ENCODE measurements at places on chromosomes 4 and X. TPM values are rescaled to one million over a fixed set of nuclear protein-coding genes. Genes with fewer than 3 reads are reported as not detected.

GIMD1 gene
- not detected for total RNA-seq

PARM1 gene
- 0.61 TPM for total RNA-seq

KLKB1 gene
- 114 TPM for total RNA-seq

DNA sequence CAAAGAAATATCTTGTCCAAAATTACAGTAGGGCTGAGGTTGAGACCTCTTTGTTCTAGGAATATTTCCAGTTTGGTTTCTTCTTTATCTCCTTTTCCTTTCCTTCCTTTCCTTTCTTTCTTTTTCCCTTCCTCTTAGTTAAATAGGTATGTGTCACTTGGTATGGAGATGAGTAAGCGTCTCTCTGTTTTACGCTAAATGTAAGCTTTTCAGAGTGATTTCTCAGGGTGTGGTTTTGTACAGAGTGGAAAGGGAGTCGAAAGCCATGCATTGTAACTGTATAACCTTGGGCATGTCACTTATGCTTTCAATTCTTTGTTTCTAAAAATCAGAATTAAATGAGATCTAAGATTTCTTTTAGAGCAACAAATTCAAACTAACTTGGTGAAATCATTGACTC lies 54.8 kb downstream of the TLL1 start:
- H3K36me3 ChIP-seq = no peaks in the 10 kb centered on the region
- no peak overlapping the region for H3K27ac ChIP-seq
- H3K27me3 ChIP-seq = no peaks in the 10 kb centered on the region
- no peak overlapping the region for H3K4me3 ChIP-seq
- no peak for DNase-seq

MBNL3 gene
- total RNA-seq = 53.3 TPM

TMEM35A gene
- total RNA-seq = not detected

DNA sequence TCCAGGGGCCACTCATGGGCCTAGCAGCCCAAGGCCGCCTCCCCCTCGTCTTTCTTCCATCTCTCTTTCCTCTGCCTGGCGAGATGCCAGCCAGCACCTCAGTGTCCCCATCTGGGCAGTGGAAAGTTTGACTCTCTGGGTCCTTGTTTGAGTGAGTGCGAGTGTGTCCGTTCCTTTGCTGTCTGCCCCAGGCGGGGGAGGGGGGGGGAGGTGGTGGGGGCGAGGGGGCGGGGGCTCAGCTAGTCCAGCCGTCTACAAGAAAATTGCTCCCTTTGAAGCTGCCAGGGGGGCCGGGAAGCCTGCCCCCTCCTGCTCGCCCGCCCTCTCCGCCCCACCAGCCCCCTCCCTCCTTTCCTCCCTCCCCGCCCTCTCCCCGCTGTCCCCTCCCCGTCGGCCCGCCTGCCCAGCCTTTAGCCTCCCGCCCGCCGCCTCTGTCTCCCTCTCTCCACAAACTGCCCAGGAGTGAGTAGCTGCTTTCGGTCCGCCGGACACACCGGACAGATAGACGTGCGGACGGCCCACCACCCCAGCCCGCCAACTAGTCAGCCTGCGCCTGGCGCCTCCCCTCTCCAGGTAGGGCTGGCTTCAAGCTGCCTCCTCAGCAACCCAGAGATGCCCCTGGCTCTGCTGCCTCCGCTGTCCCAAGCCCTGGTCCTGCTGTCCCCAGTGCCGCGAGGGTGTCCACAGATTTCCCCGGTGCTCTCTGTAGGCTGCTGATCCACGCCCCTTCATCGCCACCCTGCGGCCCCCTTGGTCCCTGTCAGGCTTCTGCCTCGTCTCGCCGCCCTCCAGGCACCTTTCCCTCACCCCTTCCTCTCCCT lies at the start of gene BGN:
BGN (plus strand) TSS at position 440 of the 821 bp plus-strand sequence. CDS start 9,652 bp downstream, outside the sequence.
- H3K4me3 ChIP-seq = peak within 1 kb of the TSS; percentile 18
- no peak within 1 kb of the TSS for H3K27ac ChIP-seq
- no peaks in the 10 kb centered on the region for H3K4me1 ChIP-seq
- no peak for DNase-seq
- no peaks in the 10 kb centered on the region for H3K36me3 ChIP-seq
- H3K27me3 ChIP-seq = no peaks in the 10 kb centered on the region

DNA sequence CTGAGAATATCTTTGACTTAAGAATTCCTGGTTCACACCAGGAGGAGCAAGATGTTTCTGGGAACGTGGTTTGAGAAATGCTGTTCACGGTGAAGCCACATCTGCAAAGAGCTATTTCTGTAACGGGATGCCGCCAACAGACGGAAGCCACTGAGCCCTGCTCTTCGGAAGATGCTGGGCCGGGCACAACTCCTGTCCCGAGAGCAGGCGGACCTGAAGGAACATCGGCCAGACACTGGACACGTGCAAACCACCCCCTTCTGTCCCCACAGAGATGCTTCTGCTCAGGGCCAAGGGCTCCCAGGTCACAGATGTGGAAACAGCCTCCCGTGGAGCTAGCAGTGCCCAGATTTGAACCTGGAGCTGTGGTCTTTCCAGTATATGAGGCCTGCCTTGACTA lies 24.3 kb downstream of the HMX1 start:
- peak; percentile 38 for DNase-seq
- H3K27ac ChIP-seq = no peak overlapping the region
- no peaks in the 10 kb centered on the region for H3K4me1 ChIP-seq
- no peak overlapping the region for H3K4me3 ChIP-seq

- no peak overlapping the region for H3K27ac ChIP-seq
- H3K36me3 ChIP-seq = no peaks in the 10 kb centered on the region
- no peak overlapping the region for H3K4me3 ChIP-seq
- no peaks in the 10 kb centered on the region for H3K27me3 ChIP-seq
- H3K4me1 ChIP-seq = no peaks in the 10 kb centered on the region
- DNase-seq = no peak
Measured at GRCh38 chrX:13090027-13090338, 45.6 kb upstream of the FAM9C start.

FGFR3 gene
- total RNA-seq = 28.5 TPM

Data from right lobe of liver (tissue), 6 donors.